ENCODE measurements at places on chromosomes 12 and 14.

GRCh38 chr14:88195676-88196075 lies 127.4 kb downstream of the KCNK10 start:
- DNase-seq = no peak

DNA sequence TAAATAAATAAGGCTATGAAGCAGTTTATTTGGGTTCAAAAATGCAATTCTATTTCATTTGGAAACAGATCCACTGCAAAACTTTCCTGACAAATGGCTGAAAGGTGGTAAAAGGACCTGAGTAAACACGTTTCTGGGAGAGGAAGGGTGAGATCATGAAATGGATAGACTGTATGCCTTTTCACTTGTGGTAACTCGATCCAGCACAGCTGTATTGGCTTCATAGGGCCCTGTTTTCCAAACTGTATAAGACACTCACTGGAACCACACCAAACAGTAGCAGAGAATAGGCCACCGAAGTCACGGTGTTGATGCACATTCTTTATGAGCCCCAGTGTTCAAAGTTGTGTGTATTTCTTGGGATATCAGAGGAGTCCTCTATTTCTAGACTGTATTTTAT lies 325.2 kb upstream of the DIO2 start:
- DNase-seq = no peak

DNA sequence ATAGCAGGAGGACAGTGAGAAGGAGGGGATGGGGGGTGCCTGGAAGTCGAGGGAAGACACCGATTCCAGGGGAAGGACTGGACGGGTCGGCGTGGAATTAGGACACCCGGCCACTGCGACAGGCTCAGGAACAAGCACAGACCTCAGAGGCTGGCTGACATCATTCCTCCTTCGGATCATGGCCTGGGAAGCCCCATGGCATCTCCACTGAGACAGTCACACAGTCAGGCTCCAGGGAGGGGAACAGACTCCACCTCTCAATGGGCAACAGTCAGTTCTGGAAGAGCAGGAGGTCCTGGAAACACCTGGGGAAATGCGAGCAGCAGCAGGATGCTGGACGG lies 67.9 kb upstream of the FBRSL1 start:
- no peak for DNase-seq

GRCh38 chr12:128078301-128078971 lies 188.5 kb upstream of the TMEM132C start:
- DNase-seq = no peak

DNA sequence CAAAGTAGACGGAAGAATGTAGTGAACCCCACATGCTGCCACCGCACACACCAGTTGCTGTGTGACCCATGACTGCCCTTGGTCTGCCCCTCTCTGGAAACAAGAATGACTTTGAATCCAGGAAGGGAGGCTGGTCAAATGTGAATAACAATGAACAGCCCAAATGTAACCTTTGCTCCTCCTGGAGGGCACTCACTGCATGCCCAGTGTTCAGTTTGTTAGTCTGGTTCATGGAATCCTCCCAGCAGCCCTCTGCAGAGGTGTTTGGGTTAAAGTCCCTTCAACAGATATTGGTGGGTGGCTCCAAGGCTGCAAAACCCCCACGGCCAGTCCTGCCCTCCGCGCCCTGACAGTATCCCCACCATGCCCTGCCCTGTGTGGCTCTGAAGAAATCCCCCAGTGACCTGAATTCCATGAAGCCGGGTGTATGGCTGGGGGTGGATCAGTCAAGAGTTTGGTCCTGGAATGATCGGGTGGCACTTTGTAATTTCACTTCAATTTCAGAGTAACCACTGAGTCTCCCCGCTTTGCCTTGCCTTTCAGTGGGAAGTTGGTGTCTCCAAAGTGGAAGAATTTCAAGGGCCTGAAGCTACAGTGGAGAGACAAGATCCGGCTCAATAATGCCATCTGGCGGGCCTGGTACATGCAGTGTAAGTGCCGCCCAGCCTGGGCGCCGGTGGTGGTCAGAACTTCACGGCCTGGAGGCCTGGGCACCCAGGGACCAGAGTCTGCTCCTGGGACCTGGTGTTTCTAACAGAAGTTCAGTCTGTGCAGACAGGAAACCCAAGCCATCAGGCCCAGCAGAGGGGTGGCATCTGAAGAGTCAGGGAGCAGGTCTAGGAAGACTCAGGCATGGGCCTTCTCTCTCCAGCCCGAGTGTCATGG lies 47.1 kb downstream of the IL31 start:
- no peak for DNase-seq

DNA sequence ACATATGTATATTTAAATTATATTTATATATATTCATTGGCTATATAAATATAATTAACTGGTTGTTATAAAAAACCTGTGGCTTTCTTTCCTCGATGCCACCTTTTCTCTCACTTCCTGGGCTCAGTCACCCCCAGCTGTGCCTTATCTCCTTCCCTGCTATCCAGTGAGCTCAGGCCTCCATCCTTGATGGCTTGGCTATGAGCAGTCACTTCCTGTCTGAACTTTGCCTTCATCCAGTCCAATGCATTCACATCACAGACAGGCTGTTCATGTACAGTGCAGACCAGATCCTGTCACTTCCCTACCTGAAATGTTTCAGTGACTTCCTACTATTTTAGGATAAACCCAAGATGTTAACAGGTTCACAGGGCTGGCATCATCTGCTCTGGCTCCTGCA lies 115.3 kb upstream of the PRB2 start:
- no peak for DNase-seq

- no peak for DNase-seq
These were observed 417.5 kb downstream of the NPAS3 start for GRCh38 chr14:33356181-33356580.

DNA sequence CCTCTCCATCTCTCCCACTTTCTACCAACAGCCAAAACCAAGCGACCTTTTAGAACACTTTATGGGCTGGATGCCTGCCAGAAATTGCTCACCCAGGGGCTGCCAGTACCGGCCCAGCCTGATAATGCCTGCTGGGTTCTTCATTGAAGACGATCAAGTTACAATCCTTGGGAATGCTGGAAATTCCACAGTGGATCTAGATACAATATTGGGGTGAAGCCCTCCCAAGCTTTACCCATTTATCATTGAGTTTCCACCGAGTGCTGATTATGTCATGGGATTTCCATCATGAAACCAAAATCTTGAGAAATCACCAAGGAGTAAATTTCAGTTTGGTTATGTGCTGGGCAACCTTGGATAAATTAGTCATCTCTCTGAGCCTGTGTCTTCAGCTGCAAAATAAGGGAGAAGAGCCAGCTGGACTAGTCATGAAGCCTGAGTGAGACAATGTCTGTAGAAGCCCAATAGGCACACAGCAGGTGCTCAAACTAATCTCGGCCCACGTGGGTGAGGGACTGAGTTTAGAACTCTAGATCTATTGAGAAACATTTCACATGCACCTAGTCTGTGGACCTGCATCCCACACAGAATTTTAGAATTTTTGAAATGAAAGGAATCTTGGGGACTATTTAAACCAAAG lies 75.5 kb upstream of the CLMN start:
- no peak for DNase-seq

DNA sequence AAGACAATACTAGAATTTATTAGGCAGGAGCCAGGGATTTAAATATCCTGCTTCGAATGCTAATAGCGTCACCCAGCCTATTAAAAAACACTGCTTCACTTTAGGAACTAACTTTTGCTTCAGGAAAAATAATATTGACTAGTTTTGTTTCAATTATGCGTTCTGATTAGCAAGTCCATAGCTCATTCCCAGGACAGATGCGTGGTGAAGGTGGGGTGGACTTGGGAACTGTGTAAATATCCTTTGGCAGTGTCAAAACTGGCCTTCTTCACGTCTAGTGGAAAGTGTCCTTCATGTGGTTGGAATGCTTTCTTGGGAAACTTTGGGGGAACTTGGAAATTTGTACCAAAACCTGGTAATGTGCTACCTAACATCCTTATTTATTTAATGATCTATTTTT lies 474.8 kb upstream of the NOVA1 start:
- no peak for DNase-seq

GRCh38 chr14:57961786-57962060 lies 95.8 kb upstream of the SLC35F4 start:
- no peak for DNase-seq

DNA sequence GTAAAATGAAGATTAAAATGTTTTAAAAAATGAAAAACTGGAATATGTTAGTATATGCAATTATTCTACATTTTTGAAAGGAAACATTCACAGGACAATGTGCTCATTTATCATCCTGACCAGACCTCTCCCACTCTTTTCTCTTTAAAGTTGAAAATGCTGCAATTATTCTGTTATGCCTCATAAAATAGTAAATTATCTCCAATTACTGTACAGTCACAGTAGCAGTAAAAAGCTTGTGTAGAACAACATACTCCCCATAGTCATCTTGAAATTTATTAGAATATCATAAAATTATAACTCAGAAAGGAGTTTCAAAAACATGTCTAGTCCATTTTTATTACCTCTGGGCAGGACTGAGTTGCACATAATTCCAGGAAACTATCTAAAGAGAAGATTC lies 250.3 kb downstream of the SYT1 start:
- DNase-seq = no peak

- DNase-seq = no peak
These were observed 3.6 kb downstream of the TTC5 start for GRCh38 chr14:20302042-20302755.

DNA sequence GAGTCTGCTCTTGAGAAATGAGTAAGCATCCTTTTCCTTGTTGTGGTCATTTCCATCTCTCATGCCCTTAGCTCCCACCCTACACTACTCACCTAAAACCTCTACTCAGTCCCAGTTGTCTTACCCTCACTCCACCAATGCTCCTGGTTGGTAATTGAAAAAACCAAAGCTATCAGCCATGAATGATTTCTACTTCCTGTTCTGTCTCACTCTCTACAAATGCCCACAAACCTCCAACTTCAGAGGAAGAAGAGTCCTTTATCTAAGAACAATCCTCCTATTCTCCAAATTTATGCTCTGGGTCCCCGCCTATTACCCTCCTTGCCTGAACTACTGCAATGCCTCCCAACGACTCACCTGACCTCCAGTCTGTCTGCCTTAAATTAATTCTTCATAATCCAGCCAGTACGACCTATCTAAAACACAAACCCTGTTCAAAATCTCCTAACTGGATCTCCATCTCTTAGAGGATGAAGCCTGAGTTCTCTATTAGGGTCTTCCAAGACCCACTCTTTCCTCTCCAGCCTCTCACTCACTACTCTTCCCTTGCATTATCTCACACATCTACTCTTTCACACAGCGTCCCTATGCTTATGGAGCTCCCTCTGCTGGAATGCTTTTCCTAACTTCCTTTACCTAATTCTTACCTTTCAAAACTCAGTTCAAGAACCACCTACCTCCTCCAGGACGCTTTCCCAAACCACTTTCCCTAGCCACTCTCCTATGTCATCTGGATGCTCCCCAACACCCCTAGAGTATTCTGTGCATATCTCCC lies 2.2 kb downstream of the DHRS1 start:
- no peak for DNase-seq

- no peak for DNase-seq
These were observed 6.2 kb upstream of the ELK3 start for GRCh38 chr12:96187956-96188355.

DNA sequence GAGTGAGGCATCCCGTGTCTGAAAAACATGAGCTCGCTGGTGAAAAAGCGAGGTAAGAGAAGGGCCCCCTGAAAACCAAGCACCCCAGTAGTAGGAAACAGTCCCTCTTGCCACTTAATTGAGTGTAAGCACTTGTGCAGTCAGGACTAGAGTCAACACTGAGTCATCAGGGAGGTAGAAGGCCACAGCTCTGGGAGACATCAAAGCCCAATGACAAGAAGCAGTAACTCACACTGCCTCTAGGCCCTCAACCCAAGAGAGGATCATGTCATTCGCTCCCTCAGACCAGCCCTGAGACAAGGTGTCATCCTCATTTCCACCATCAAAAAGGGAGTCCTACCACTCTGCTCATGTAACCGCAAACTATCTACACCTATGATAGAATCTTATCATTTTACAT lies 17.8 kb downstream of the POMT2 start:
- DNase-seq = no peak

DNA sequence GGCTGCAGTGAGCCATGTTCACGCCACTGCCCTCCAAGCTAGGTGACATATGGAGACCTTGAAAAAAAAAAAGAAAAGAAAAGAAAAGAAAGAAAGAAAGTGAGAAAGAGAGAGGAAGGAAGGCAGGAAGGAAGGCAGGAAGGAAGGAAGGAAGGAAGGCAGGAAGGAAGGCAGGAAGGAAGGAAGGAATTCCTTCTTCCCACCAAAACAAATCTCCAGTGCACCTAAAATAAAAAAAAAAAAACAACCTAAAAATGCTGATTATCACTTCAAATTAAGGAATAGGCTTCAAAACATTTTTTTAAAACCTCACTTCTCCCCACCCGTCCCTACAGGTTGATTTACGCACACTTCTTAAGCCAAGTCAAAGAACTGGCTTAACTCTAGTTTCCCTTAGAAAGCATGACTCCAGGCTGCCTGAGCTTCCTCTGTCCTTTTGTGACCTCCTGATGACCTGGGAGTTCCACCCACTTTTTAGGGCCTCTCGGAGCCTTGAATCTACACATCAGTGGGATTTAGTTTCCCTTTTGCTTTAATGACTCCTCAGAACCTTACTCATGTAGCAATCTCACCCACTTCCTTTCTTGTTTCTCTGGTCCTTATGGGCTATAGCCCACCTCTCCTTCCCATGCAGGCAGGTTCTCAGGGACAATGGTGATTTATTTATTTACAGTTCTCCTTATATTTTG lies 18.6 kb downstream of the DUSP6 start:
- DNase-seq = no peak

DNA sequence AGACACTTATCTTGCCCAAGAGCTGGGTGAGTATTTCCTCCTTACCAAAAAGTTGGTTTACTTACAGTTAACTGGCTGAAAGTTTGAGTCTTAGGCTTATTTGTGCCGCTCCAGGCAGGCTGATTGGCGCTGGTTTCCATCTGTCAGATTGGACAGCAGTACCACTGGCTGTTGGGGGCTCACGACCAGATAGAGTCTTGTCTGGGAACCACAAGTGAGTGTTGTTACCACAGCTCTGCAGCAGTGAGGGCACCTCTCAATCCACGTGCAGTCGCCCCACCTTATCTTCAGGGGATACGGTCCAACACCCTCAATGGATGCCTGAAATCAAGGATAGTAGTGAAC lies 58.9 kb downstream of the DDX51 start:
- DNase-seq = no peak

GRCh38 chr14:74616507-74616906 lies 4.5 kb upstream of the LTBP2 start:
- no peak for DNase-seq

All from stimulated activated CD8-positive, alpha-beta memory T cell treated with anti-CD3 and anti-CD28 coated beads, Interleukin-7, amount 100 ng/mL, for 1 hour (primary cell).